ENCODE measurements at places on chromosomes 7 and 10.

DNA sequence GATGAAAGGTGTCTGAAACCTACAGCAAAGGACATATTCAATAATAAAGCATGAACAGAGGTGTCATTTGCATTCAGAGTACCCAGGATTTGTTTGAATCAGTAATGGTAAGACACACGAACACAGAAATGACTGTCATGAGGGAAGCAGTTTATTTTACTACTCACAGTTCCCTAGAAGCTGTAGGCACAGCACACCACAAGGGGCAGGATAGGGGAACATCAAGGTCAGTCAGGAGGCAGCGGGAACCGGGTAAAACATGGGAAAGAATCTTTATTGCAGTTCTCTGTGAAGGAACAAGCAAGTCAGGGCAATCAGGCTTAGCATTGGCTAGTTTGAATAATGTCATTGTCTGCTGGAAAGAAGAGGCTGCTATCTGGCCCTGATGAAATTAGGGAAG is 70.2 kb upstream of the PDSS1 start:
- DNase-seq: no peak

GRCh38 chr7:42431873-42432272 is 194.9 kb upstream of the GLI3 start:
- DNase-seq: no peak

DNA sequence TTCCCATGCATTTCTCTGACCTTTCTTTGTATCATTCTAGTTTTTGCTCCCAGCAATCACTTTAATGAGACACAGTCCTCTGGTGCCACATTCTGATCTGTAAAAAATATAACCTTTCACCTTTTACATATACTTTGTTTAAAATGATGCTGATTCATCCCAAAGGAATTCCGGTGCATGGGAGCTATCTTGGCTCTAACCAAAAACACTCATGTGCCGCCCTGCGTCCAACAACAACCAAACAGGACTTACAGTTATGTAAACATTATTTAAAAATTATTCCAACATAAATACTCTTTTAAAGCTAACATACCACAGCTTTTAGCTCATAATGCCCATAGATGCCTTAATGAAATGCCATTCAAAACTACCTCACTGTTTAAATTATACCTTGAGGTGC is 7.7 kb upstream of the OPALIN start:
- DNase-seq: no peak

- no peak for DNase-seq
Observed at GRCh38 chr7:39510864-39511354, 55.3 kb upstream of the YAE1 start.

DNA sequence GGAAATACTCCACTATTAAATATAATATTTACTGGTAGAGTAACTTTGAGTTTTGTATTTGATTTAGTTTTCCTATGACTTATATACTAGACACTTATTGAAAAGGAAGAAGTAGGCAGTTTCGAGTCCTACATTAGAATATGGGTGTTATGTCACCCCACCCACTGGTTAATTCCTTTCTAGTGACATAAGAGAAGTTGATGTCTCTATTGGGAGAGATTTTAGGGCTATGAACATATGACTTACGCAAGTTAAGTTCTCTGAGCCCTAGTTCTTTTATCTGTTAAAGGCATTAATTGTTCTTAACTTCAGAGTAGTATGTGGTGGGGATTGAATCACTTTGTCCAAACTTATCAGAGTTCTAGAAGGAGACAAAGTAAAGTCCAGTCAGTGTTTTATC is 30.5 kb downstream of the CPED1 start:
- no peak for DNase-seq

DNA sequence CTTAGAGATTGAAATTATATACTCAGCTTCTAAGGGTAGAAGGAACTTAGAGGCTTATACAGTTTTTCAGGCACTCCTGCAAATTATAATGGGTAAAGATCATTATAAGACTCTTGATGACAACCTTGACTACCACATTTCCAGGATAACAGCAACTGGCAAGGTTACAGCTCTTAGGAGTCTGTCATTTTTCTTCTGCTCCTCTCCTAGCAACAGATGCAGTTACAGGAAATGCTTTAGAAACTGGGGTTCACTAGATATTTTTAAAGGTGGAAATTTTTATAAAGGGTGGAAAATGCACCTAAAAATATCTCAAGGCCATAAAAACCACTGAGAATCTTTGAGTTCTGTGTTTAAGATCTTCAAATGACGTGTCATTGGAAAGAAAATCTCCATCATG is 185.8 kb downstream of the RELN start:
- DNase-seq: no peak

- DNase-seq: peak; percentile 41
Observed at GRCh38 chr10:89518108-89518507, 17.3 kb downstream of the SLC16A12 start.

DNA sequence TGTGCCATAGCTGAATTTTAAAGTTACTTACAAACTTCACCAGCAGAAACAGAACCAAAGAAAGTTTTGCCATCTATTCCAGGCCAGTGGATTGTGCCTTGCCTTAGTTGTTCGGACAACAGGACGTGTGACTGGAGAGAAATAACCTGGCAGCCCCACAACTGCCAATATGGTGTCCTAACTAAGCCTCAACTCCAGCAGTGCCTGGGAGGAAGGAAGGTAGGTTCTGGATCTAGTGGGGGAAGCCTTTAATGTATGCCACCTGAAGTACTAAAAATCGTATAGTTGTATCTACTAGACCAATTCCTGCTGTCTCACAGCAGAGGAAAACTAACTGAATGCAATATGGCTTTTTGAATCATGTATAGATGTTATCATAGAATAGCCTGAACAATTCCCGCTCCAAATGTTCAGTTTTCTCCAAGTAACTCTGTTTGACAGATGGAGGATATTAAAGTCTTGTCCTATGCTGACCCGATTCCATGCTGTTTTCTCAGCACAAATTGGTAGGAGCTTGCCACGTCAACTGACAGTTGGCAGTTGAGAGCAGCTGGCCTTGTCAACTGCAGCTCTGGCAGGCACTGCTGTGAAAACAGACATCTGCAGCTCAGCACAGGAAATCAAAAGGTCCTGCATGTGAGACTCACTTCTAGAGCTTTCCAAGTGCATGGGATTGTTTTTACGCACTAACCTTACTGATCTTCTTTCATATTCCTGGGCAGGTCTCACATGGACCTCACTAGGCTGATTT is 84.5 kb upstream of the WNT16 start:
- peak; percentile 85 for DNase-seq

- no peak for DNase-seq
Observed at GRCh38 chr10:99536338-99537085, 3.8 kb downstream of the NKX2-3 start.

DNA sequence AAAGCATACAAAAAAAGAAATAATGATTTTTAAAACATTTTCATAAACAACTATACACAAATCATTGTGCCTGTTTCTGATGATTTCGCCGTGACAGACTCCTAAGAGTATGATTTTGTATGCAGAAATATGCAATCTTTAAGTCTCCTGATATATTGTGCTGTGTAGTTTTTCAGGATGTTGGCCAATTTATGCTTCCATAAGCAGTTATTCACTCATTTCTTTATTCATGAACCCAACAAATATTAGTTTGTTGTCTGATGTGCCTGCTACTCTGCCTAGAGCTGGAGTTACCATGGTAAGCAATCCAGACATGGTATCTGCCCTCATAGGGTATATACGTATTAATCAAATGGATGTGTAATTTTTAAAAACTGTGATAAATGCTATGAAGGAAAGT is 40.4 kb downstream of the PRR15 start:
- DNase-seq: no peak

GRCh38 chr7:138396251-138397070 is 63.6 kb upstream of the TRIM24 start:
- DNase-seq: peak; percentile 76

DNA sequence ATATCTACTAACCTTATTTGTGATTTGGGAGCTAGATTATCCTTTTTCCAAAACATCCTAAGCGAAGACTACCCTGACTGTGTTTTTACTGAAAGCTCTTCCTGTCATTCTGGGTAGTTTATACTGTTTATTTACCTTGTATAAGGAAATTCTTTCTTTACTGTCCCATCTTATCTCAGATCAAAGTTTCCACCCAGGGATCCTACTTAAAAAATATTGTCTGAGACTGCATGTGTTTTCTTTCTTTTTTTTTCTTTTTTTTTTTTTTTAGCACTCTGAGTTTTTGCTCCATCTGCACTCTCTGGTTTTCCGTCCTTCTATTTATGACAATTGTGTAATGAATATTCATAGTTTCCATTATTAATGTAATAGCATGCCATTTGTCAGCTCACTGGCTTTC is 26.5 kb downstream of the CDK14 start:
- no peak for DNase-seq

GRCh38 chr7:40205992-40206391 is 71.2 kb downstream of the SUGCT start:
- DNase-seq: no peak
